Ecto neural progenitor cell (in vitro differentiated cells): ENCODE measurements at places on chromosomes 13 and 19.

DNA sequence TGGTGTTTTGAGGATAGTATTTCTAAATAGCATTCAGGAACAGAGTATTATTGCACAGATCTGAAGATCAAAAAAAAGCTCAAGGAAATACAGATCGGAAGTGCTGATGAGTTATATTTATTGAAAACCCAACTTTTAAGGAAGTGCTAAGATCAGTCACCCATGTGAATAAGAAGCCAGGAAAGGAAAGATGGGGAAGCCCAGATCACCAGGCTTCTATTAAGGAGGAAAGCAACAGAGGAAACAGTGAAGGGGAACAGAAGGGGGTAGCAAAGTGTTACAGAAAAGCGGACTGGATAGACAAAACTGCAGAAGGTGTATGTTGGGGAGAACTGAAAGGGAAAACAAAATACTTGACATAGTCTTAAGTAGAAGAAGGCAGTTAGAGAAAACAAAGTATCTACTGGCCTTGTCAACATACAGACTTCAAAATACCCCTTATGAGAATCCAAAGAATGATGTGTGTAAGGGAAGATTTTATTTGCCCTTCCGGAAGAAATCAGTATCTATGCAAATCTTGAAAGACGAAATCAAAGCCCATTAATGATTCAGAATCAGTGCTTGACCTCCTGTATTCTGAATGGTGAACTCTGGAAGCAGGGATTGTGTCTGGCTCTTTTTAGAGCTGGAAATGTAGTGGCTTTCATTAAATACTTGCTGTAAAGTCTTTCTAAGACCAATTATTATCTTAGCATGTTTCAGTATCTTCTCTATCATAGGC is 12.1 kb downstream of the UFM1 start:
- DNase-seq, result no peak

DNA sequence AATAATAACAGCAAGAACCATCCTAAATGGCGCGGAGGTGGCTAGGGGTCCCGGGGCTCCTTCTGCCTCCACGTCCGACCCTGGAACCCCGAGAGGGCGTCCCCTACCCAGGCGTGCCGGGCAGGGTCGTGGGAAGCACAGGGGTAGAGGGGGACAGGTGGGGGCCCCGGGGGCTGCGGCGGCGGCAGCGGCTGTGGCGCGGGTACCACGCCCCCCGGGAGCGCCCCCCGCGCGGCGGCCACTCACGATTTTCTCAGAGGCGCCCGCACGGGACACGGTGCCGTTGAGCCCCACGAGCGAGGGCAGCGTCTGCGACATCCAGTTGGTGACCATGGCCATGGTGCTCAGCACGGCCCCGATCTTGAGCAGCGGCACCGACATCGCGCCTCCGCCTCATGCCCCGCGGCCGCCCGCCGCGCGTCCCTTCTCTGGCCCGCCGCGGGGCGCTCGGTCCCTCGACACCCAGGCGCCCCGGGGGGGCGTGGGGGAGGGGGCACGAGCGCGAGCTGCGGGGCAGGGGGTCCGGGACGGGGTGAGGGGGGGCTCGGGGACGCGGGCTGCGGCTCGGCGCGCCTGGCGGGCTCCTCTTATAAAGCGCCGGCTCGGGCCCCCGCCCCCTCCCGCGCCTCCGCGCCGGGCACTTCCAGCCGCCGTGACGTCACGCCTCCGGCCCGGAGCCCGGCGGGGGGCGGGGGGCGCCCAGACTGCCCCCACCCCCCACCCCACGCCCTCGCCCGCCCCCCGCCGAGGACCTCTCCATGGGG is 22.9 kb downstream of the OLFM2 start:
- peak; percentile 66 for DNase-seq

- peak; percentile 98 for DNase-seq
These were observed 14.0 kb upstream of the GPR4 start for GRCh38 chr19:45615795-45616703.

DNA sequence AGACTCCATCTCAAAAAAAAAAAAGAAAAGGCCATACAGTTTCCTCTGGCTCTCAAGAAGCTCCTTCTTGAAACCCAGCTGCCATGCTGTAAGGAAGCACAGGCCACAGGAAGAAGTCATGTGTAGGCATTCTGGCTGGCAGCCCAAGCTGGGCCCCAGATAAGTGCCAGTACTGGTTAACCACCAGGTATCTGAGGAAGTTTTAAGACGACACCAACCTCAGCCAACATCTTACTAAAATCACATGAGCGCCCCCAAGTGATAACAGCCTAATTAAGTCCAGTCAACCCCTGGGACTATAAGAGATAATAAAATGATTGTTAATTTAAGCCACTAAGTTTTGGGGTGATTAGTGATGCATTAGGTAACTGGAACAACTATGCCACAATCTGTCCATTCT is 27.4 kb upstream of the AKT2 start:
- DNase-seq, result no peak

DNA sequence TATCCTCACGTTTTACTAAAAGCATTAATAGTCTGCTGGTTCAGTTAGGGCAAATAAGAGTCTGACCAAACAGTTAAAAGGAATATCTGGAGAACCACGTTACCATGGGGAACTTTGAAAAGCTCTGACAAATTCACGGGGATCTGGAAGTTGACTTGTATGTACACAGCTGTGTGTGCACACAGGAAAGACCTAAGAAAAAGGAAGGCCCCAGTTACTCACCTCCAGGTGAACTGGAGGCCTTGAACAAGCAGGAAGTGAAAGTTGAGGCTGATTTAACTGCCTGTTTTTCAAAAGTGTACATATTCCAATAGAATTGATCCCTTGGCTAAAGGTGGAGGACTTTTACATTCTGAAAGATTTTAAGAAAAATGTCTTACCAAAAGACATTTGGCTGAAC is 1891.6 kb upstream of the PCDH20 start:
- DNase-seq, result no peak

GRCh38 chr19:28003543-28003942 is 1209.4 kb downstream of the UQCRFS1 start:
- no peak for DNase-seq

- no peak for DNase-seq
These were observed 53.6 kb downstream of the GADD45B start for GRCh38 chr19:2529473-2529918.

GRCh38 chr19:1847348-1847683 is 967 bp downstream of the REXO1 start:
- no peak for DNase-seq

DNA sequence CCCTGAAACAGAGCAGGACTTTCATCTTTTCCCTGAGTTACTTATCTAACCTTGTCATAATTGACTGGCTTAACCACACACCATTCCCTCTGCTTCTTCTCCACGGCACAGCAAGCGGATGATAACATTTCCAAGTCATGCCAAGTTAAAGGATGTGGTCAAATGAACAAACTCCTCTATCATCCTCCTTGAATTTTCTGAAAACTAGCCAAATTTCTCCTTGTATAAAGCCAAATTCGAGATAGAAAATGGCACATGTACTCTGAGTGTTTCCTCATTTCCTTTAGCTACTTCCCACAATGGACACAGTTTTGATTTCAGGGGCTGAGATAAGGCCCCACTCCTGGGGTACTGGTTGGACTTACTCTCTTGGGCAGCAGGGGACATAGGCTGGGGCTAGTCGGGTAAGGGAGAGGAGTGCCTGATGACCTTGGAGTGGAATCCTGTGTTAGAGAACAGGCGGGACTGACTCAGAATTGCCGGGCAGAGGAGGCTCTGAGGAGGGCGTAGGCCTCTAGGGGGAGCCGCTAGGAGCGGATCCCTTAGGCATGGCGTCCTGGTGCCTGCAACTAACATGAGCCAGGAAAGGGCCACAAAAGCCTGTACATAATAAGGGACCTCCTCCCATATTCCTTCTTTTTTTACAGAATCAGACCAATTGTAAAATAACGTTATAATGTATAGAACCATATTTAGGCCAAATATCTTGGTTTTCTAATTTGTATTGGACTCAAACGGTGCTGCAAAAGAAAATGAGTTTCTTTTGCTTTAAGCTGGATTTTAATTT is 20.3 kb upstream of the TMTC4 start:
- peak; percentile 72 for DNase-seq

DNA sequence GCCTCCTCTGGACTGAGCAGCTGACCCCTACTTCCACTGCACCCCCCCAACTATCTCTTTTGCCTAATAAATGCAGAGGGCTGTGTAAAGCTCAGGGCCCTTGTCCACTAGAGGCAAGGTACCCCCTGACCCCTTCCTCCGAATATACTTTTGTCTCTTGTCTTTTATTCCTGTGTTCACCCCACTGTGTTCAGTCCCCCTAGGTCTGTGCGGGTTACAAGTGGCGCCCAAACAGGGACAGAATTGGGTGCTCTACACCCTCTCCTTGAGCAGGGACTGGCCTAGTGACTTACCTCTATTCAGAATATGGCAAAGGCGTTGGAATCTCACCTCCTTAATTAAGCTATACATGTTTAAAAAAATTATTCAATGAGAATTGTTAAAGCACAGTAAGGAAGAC is 15.0 kb downstream of the ZNF350 start:
- no peak for DNase-seq

GRCh38 chr19:4363571-4364304 is 20.4 kb downstream of the MPND start:
- no peak for DNase-seq

- no peak for DNase-seq
These were observed 72.3 kb upstream of the C1QTNF9B start for GRCh38 chr13:23969647-23970046.

- no peak for DNase-seq
These were observed 27.5 kb downstream of the VRK3 start for GRCh38 chr19:49997709-49998108.

GRCh38 chr13:32545083-32545482 is 6.5 kb upstream of the N4BP2L2 start:
- no peak for DNase-seq

DNA sequence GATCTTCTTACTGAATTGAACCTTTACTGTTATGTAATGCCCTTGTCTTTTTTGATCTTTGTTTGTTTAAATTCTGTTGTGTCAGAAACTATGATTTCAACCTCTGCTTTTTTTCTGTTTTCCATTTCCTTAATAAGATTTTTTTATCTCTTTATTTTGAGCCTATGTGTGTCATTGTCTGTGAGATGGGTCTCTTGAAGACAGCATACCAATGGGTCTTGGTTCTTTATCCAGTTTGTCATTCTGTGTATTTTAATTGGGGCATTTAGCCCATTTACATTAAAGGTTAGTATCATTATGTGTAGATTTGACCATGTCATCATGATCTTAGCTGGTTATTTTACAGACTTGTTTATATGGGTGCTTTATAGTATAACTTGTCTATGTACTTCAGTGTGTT is 1803.3 kb downstream of the SLITRK5 start:
- no peak for DNase-seq

GRCh38 chr19:40305403-40305802 is 20.3 kb upstream of the AKT2 start:
- peak; percentile 73 for DNase-seq

DNA sequence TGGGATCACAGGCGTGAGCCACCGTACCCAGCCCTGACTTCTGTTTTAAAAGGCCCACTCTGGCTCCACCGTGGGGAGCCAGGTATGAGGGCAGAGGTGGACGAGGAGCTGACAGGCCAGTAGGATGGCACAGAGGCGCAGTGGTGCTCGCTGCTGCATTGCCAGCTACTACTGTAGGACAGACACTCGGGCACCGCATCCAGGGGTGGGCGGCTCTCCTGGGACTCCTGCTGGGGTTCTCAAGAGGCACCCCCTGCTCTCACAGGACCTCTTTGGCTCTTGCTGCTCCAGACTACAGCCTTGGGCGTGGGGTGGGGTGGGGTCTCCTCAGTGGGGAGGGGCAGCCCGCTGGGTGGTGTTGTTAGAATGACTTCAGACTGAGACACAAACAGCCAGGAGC is 53.4 kb downstream of the LATS2 start:
- DNase-seq, result no peak

GRCh38 chr13:95896301-95896700 is 156.9 kb downstream of the UGGT2 start:
- no peak for DNase-seq

DNA sequence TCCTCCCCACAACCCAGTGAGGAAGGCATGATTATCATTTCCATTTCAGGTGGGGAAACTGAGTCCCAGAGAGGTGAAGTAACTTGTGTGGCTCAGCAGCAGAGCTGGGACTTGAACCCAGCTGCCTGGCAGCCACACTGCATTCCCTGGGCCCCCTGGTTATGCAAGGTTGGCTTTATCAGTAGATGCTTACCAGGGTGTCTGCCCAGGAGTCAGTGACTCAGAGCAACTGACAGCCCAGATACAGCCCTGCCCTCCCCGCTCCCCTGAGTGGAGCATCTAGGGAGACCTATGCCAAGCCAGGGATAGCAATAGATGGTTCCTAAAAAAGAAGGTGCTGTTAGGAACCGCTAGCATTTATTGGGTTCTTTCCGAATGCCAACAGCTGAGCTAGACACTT is 5.9 kb downstream of the IGLON5 start:
- DNase-seq, result no peak

- DNase-seq, result no peak
These were observed 391.5 kb upstream of the MIR17HG start for GRCh38 chr13:90956031-90956430.

GRCh38 chr19:51365211-51365964 is 800 bp downstream of the ETFB start:
- no peak for DNase-seq

- no peak for DNase-seq
These were observed 10.6 kb downstream of the CLC start for GRCh38 chr19:39727070-39727800.

- DNase-seq, result peak; percentile 58
These were observed 16.6 kb downstream of the VRK3 start for GRCh38 chr19:50008532-50008931.

GRCh38 chr19:43290568-43291359 is 21.4 kb upstream of the PSG9 start:
- DNase-seq, result no peak

DNA sequence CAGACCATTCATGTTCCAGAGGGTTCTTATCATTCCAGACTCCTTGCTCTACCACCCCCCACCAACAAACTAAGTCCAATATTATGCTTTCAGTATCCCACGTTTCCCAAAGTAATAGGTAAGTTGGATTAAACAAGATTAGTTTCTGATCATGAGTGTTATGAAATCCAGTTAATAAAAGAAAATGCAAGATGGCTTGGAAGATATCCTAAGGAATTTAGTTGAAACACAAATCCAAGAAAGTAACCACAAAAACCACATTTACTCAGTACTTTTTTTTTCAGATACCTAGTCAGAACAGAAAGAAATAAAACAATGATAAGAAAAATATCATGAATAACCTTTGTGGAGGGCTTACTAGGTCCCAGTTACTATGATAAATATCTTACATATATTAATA is 119.4 kb upstream of the MIR17HG start:
- DNase-seq, result no peak

GRCh38 chr13:22703601-22704209 is 477.1 kb upstream of the SGCG start:
- DNase-seq, result no peak

DNA sequence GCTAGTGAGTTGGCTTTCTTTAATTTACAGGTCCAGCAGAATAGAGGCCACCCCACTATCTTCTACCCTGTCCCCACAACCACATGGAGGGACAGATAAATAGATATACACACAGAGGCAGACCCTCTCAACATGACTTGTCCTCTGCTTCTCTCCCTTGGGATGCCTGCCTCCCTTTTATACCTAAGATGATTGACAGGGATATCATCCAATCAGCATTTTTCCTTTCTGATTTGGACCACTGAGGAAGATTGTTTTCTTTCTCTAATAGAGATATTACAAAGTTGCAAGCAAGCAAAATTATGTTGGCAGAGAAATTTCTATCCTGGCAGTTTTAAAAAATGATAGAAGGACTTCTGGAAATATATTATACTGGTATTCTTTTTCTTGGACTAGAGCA is 35.8 kb downstream of the STOML3 start:
- no peak for DNase-seq
